ENCODE measurements at places on chromosomes 1 and 21.

DNA sequence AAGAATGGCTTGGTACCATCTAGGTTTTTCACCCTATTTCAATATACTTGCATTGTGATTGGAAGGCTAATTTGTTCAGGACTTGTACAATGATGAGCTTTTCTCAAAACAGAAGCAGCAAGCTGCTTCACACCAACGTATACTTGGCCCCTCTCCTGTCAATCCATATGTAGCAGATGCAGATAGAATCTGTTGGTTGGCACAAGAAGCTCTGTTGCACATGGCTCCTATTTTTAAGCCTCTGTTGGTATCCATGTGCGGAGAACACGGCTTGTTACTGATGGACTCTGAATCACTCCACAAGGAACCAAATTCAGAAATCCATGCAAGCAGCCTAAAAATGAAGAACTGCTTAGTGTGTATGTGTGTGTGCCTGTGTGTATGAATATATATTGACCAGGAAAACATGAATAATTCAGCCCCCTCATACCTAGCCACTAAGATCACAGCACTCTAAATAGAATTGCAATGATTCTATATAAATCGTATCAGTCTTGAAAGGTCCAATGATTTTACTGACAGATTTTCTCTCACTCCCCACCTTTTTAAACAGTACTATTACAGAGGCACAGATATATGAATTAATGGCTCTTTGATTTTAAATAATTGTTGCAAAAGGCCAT lies 258.4 kb upstream of the DPYD start:
- DNase-seq, result no peak

DNA sequence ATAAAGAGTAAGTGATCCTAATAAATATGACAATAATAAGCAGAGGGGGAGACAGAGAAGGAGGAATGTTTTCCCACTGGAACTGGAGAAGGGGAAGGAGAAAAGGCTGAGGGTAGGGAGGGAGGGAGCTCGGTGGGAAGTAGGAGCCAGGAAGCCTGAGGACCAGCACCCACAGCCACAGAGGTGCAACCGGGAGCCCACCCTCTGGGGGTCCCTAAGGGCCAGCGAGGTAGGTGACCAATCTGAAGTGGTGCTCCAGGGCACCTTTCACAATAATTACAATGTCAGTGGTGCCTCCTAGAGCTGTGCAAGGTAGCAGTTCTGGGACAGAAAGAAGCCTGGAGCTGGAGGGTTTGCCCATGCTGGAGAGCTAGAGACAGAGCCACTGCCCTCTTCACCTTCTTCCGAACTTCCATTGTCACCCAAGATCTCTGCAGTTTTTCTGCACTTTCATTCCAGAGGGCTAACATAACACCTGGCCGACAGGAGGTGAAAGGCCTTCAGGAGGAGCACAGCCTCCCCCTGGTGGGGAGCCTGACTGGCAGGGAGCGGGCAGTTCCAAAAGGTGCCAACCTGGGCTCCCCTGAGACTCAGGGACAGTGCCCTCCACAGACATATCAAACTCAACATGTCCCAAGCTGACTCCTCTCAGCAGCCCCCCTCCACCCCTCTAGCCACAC lies 4.1 kb upstream of the AHCYL1 start:
- no peak for DNase-seq

DNA sequence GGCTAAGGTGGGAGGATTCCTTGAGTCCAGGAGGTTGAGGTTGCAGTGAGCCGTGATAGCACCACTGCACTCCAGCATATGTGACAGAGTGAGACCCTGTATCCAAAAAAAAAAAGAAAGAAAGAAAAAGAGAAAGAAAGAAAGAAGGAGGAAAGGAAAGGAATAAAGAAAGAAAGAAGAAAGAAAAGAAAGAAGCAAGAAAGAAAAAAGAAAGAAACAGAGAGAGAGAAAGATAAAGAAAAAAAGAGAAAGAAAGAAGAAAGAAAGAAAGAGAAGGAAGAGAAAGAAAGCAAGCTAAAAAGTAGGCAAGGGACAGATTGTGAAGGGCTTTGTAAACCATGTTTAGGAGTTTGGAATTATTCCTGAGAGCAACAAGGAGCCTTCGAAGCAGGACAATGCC lies 80.1 kb downstream of the MAB21L3 start:
- no peak for DNase-seq

DNA sequence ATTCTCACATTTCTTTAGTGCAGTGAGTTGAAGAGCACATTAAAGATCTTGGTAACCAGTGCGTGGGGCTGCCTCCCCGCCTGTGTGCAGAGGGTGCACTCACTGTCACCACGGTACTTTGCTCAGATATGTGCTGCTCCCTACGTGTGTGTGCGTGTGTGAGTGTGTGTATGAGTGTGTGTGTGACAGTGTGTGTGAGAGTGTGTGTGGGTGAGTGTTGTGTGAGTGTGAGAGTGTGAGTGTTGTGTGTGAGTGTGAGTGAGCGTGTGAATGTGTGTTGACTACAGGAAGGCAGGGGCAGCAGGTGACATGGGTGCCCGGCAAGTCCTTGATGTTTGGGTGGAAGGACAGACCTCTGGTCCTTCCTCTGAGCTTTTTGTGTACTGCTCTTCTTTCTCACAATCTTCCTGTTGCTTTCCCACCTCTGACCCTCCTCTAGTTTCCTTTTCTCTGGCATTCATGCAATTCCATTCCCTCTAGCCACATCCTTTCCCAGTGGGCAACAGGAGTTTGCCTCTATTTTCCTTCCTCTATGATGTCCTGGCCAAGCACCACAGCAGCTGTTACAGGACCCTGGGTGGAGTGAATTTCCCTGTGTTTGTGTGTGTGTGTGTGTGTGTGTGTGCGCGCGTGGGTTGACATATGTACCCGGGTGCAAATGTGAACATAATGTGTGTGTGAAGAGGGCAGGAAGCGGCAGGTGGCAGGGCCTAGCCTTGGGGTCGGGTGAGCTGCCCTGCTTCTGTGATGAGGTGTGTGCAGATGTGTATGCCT lies 19.8 kb downstream of the LHX4 start:
- DNase-seq, result no peak

GRCh38 chr1:100730130-100730529 lies 10.6 kb downstream of the VCAM1 start:
- no peak for DNase-seq

DNA sequence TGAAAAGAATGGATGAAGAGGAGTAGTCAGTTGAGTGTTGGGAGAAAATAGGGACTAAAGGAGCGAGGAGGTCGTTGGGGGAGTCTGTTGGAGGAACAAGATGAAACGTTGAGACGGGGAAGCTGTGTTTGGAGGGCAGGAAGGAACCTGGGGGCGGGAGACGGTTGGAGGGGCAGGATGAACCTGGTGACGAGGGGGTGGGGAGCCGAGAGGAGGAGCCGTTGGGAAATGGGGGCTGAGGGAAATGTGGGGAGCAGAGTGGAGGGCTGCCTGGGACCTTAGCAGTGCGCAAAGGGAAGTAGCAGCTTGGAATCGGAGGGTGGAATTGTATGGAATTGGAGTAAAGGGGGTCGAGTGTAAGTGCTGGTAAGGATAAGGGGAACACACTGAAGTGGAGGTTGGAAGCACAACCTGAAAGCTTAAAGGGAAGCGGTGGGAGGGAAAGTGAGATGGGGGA lies 630 bp downstream of the MTF2 start:
- no peak for DNase-seq

DNA sequence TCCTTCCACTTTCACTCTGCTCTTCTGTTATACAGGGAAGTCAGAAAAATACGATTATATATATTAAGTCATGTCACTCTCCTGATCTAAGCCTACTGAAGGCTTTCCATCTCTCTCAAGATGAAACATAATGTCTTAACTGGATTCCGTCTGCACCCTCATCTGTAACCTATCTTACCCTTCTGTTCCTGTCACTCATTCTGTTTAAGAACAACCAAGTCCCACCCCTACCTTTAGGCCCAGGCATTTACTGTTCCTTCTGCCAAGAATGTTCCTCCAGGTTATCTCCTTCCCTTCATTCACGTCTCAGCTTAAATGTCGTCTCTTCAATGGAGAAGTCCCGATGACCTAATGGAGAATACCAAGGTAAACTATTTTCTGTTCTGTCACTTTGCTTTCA lies 1802.4 kb downstream of the MRPL39 start:
- DNase-seq, result no peak

- DNase-seq, result no peak
Observed at GRCh38 chr1:180927348-180927747, 14.7 kb downstream of the KIAA1614 start.

DNA sequence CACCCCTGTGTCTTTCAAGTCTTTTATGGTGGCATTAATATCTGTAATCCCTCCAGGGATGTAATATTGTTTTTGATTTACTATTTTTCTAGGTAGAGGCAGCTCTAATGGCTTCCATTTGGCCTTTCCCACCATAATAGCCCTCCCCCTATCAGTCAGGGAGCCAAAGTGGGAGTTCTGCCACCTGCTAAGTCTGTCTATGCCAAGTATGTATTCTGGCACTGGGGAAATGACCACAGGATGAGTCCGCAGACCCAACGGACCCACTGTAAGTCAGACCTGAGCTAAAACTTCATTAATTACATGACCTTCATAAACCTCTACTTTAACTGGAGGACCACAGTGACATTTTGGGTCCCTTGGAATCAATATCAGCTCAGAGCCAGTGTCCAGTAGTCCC lies 77.1 kb downstream of the GBP6 start:
- DNase-seq, result no peak

DNA sequence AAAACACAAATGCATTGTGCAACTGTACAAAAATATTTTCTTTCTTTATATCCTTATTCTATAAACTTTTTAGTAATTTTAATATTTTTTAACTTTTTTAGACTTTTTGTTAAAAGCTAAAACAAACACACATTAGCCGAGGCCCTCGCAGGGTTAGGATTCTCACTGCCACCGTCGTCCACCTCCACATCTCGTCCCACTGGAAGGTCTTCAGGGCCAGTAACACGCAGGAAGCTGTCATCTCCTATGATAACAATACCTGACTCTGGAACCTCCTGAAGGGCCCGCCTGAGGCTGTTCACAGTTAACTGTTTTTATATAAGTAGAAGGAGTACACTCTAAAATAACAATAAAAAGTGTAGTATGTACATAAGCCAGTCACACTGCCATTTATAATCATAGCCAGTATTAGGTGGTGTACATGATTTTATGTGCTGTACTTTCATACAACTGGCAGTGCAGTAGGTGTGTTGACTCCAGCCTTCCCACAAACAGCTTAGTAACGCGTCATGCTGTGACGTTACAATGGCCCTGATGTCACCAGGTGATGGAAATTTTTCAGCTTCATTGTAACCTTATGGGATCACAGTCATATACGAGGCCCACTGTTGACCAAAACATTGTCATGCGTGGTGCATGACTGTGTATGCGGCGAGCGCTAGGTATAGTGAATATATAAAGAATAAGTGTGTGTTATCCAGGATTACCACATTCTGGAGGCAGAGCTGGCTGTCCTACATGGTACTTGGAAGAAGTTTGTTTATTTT lies 8.8 kb downstream of the TFF2 start:
- DNase-seq, result no peak

DNA sequence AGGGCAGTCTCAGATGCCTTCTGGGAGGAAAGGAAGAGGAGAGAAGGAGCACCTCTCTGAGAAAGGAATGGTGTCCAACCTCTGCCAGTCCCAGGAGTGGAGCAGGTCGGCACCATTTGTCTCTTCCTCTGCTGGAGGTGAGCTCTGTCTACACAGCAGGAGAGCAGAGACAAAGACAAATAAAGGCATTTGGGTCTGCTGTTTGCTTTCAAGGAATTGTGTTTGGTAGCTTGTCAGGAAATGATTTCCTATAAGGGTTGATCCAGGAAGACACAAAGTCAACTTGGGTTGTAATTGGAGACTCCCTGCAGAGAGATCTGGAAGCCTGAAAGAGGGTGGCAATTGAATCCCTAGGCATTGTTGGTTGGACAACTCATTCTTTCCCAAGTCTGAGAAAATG lies 34.5 kb upstream of the PLXNA2 start:
- DNase-seq, result no peak

GRCh38 chr1:22625262-22625925 lies 11.0 kb upstream of the C1QA start:
- no peak for DNase-seq

GRCh38 chr1:143619851-143620250 lies 351.9 kb downstream of the FAM72C start:
- no peak for DNase-seq

DNA sequence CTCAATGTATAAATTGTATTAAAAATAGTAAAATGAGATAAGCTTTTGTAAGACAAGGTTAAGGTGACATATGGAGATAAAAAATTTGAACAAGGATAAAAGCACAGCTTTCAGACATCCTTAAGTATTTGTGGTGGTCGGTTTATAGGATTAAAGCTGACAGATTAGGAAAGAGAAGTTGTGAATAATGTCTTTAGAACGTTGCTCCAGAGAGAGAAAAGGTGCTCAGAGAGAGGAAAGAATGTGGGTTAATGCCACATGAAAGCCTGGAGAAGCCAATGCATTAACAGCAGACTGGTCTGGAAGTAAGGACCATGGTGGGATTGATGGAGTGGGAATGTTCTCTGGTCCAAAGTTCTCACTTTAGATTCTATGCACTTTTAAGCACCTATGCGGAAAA lies 44.8 kb downstream of the ATP6V1G3 start:
- DNase-seq, result no peak

DNA sequence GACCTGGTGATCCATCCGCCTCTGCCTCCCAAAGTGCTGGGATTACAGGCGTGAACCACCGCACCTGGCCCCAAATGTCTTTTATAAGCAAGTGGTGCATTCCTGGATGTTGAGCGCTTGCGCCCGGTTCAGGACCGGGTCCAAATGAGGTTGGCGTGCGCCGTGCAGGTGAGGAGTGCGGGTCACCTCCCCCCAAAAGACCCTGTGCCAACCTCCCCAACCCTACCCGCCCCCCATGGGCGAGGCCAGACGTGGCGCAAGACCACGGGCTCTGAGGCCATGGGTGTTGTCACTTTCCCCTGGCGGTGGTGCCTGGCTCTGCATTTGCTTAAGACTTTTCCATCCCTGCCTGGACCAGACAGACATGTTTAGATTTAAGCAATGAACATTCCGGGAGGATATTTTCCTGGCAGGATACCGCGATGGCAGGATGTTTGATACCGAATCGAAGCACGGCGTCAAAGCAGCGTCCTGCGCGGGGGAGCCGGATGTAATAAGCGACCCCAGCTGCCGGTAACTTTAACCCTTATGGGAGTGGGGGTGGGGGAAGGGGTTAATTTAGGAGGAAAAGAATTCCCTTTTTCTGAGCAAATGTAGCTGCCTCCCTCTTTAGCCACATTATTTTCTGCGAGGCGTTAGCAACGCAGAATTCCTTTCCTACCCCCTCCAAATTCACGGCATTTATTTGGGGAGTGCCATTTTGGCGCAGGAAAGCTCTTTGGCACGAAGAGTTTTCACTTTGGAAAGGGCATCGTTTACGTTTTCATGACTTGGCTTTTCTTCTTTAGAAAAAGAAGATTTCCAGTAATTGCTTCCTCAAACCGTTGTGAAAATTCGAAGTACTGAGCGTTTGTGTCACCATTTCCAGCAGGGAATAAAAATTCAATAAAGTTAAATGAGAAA lies 27.8 kb upstream of the RNF187 start:
- DNase-seq, result peak; percentile 69

DNA sequence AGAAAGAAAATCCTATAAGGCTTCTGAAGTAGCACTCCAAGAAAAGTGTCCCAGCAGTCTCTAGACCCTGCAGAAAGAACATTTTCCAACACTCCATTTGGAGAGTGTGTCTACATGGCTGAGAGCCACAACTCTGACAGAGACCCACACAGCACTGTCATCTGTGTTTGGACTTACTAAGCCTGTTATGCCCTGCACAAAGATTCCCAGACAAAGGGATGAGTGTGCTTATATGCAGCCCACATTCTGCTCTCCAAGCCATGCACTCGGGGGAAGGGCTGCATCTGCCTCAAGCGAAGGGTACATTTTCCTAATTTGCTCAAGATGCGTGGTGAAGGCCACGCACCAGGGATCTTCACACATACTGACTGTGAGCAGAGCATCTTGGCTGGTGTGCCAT lies 24.4 kb upstream of the SLAMF6 start:
- no peak for DNase-seq

GRCh38 chr1:207282058-207282457 lies 39.4 kb upstream of the CD55 start:
- no peak for DNase-seq

Measured in H54 (cell line).